H54 (cell line): ENCODE measurements at places on chromosomes 3 and 15.

GRCh38 chr3:38560996-38561717 lies 65.0 kb downstream of the EXOG start:
- no peak for DNase-seq

- DNase-seq, result no peak
Measured at GRCh38 chr3:142027735-142028134, 121.6 kb downstream of the TFDP2 start.

GRCh38 chr3:72343078-72343477 lies 505.2 kb downstream of the SHQ1 start:
- peak; percentile 29 for DNase-seq

GRCh38 chr15:89167267-89168176 lies 53.9 kb downstream of the RLBP1 start:
- peak; percentile 42 for DNase-seq

DNA sequence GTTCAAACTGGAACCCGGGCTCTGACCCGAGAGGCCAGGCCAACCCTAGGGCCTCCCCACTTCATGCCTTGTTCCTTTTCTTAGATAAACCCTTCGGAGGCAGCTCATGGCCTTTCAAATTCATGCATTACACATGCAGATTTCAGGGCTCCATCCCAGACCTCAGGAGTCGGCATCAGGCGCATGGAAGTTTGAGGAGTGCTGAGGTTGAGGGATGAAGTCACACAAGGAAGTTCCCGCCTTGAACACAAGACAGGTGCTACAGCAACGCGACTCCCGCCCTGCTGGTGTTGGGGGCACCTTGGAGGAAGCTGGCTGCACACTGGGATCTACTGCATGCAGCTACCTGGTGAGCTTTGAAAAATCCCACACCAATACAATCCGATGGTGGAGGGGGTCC lies 245.2 kb upstream of the LYSMD4 start:
- DNase-seq, result no peak

- no peak for DNase-seq
Measured at GRCh38 chr3:78462021-78462420, 1305.8 kb downstream of the ROBO1 start.
